ENCODE measurements at places on chromosomes 5 and 9. TPM values are rescaled to one million over a fixed set of nuclear protein-coding genes. Genes with fewer than 3 reads are reported as not detected.

The HMGCS1 gene
- 6.3 TPM for total RNA-seq

The PPP1R26 gene
- total RNA-seq: 17.4 TPM

The PROB1 gene
- 28.6 TPM for total RNA-seq

The PCDHGC5 gene
- 1.4 TPM for total RNA-seq

The LVRN gene
- total RNA-seq: 0.39 TPM

The FGD3 gene
- 3.3 TPM for total RNA-seq

The C5 gene
- 0.82 TPM for total RNA-seq

The ADAMTS12 gene
- 0.43 TPM for total RNA-seq

The ERMP1 gene
- total RNA-seq: 10.8 TPM

DNA sequence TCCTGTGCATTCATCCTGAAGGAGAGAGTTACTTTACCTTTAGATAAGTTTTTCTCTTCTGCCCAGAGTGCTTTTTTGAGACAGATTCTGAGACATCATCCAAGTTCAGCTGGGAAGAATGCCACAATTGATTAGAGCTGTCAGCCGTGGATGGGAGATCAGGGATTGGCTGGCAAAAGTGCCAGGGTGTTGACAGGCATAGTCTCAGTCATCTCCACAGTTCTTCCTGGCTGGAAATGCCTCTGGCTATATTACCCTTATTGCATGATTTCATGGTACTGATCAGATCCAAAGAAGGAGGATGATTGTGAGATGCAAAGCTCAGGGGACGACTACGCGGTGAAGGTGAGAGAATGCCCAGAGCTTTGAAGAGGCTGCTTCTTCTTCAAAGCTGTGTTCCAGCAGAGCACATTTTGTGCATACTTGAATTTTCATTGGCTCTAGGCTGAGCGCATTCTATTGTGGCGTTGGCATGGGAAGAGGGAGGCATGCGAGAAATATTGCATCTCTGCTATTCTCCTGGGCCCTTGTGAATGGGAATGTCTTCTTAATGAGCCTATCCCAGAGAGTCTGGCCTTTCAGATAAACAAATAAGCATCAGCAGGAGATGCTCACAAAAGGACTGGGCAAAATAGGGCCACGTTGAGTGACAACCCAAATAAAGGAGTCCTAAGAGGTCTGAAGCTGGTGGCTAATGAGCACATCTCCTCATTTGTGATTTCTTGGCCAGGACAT is 82.1 kb downstream of the GRIA1 start:
- peaks cover 38% of the 10 kb centered on the region for H3K4me1 ChIP-seq
- no peak for DNase-seq
- H3K27me3 ChIP-seq: no peaks in the 10 kb centered on the region
- no peak overlapping the region for H3K4me3 ChIP-seq
- no peak overlapping the region for H3K27ac ChIP-seq

- no peak overlapping the region for H3K4me3 ChIP-seq
- H3K27me3 ChIP-seq: no peaks in the 10 kb centered on the region
Observed at GRCh38 chr5:125209650-125210049, 463.2 kb upstream of the ZNF608 start.

DNA sequence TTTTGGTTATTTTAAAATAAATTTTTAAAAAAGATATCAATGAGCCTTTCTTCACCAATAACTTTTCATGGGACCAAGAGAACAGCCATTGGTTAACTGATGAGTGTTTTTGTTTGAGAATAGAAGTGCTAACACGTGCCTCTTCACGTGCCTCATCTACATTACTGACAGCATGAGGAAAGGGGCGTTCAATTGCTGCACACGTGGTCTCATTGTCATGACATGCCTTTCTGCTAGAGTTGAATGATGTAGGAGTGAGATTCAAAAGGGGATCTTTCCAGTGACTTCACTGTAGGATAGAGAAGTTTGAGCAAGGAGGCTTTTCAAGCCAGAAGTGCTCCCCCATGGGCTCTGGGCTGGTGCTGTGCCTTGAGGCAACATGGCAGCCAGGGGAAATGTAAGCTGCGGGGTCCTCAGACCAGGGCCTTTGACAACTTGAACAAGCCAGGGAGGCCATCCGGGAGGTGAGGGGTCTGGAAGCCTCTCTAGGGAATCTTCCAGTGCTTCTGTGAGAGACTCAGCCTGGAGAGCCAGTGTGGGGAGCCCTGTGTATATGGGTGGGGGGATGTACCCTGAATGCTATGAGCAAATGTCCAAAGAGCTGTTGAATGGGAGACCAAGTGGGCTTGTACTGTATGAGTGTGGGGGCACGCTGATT is 51.2 kb upstream of the FSTL4 start:
- H3K27ac ChIP-seq: no peak overlapping the region
- H3K36me3 ChIP-seq: no peaks in the 10 kb centered on the region
- H3K4me3 ChIP-seq: no peak overlapping the region
- peak; percentile 30 for DNase-seq
- no peaks in the 10 kb centered on the region for H3K4me1 ChIP-seq

GRCh38 chr9:97695995-97696802 is 941 bp downstream of the XPA start:
- H3K27me3 ChIP-seq: no peaks in the 10 kb centered on the region
- no peak for DNase-seq
- peak overlapping the region; percentile 96 for H3K27ac ChIP-seq
- no peaks in the 10 kb centered on the region for H3K4me1 ChIP-seq
- peak overlapping the region; percentile 77 for H3K4me3 ChIP-seq

DNA sequence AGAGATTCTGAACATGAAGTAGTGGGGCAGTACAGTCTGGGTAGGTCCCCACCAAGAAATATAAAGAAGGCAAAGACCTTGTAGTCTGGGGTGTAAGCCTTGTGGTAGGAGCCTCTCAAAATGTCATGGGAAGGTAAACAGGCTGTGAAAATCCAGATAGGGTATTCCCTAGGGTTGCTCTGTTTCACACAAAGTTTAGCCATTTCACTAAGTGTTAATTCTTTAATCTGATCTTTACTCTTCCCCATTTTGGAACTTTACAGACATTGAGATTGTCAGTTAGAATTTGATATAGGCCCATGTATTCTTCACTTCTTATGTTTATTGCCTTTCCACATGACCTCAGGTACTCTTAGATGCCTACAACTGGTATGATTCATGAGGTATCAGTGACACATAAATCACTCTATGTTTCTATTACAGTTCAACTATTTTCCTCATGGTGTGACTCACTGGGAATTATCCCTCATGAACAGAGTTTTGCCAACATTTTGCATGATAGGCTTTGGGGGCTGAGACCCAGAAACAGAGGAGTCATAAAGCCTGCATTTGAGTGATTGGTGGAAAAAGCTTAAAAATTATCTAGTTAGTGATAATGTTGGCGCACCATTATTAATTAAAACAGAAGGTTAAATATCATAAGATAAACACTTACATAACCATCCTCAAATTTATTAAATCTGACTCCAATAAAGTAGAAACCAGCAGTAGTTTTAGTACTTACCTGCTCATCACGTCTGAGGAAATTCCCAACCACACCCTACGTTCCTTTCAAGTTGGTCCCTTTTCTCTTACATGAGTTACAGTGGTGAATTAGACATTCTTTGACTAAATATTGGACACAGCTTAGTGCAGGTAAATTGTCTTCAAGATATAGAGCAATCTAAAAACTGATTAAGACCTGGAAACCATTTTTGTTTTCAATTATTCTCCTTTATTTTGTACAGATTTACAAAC is 399.8 kb upstream of the MEF2C start:
- no peaks in the 10 kb centered on the region for H3K27me3 ChIP-seq
- DNase-seq: no peak
- H3K27ac ChIP-seq: no peak overlapping the region
- no peaks in the 10 kb centered on the region for H3K4me1 ChIP-seq

DNA sequence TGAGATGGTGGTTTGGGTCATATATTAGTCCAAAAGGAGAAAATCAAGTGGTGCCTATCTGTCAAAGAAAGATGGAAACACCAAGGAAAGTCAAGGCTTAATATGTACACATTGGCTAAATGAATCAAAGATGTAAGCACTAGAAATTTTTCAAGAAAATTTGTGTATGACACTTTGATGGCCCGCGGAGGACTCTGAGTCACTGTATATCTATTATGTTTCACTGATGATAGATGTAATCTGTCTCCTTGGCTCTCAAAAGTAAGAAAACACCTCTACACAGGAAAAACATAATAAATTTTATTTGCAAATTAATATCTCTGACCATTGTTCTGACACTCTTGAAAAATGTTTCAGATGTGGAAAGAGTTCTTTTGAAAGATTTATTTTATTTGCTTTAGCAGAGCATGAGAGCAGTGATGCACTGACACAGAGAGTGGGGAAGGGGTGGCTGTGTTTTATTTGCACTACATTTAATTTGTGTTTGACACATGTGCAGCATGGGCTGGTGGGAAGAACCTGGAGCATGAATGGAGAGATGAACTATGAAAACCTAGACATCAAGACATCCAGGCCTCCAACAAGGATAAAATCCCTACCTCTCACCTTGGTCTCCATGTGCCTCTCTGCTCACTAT is 180.8 kb upstream of the GAS1 start:
- H3K27ac ChIP-seq: no peak overlapping the region
- no peaks in the 10 kb centered on the region for H3K36me3 ChIP-seq
- no peaks in the 10 kb centered on the region for H3K4me1 ChIP-seq
- H3K27me3 ChIP-seq: no peaks in the 10 kb centered on the region

- DNase-seq: no peak
- no peaks in the 10 kb centered on the region for H3K4me1 ChIP-seq
- H3K4me3 ChIP-seq: peak overlapping the region; percentile 19
- no peaks in the 10 kb centered on the region for H3K36me3 ChIP-seq
Observed at GRCh38 chr5:181160152-181160754, 12.9 kb downstream of the OR2V2 start.

DNA sequence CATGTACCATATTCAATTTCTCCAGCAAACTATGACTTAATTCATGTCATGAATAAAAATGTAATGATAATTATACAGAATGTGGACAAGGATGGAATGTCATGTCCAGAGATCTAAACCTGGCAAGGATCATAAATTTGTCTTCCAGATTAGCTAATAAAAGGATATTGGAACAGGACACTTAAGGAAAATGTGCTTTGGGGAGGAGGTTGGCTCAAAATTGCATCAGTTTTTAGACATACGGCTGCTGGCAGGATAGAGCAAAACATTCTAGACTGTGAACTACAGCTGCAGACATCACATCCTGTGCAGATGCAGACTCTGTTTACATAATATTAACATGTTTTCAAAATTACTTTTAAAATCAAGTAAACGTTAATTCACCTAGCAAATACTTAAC is 248.4 kb downstream of the TLR4 start:
- H3K27ac ChIP-seq: no peak overlapping the region
- H3K27me3 ChIP-seq: no peaks in the 10 kb centered on the region

DNA sequence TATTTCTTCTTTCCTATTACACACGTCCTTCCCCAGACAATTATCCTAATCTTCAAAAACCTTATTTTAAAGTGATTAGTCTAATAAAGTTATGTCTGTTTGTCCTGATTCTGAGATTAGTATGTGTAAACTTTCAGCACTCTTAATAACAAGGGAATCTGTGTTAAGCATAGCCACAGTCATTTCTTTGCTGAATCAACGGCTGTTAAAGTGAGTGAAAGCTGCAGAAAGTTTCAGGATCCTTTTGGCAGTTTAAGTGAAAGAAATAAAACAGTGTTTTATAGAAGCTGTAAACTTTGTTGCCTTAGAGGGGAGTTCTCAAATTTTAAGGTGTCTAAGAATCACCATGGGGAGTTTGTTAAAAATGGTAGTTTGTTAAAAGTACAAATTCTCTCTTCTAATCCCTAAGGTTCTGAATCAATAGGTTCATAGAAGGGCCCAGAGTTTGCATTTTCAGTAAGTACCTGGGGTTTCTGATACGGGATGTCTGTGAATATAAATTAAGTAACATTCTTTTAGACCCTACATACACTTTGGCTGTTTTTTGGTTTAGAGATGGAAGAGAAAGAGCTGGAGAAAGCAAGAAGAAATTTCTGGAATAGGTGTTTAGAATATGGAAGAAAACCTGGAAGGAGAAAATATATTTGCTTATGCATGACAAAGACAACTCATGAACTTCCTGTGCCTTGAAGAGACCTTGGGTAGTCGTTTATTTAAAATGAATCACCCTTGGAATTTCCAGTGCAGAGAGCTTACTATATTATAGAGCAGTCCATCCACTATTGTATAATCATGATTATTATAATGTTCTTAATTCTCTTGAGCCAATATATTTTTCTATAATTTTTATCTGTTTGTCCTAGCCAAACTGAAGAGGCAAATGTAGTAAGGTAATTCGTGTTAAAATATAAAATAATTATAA is 45.7 kb downstream of the SCAMP1 start:
- H3K36me3 ChIP-seq: no peaks in the 10 kb centered on the region
- no peaks in the 10 kb centered on the region for H3K27me3 ChIP-seq
- no peaks in the 10 kb centered on the region for H3K4me1 ChIP-seq
- no peak overlapping the region for H3K4me3 ChIP-seq

- H3K4me1 ChIP-seq: no peaks in the 10 kb centered on the region
- no peak overlapping the region for H3K27ac ChIP-seq
- DNase-seq: no peak
- H3K27me3 ChIP-seq: no peaks in the 10 kb centered on the region
Observed at GRCh38 chr5:38622723-38623129, 66.3 kb upstream of the LIFR start.

- H3K36me3 ChIP-seq: no peaks in the 10 kb centered on the region
- H3K4me1 ChIP-seq: no peaks in the 10 kb centered on the region
- H3K4me3 ChIP-seq: no peak overlapping the region
- no peaks in the 10 kb centered on the region for H3K27me3 ChIP-seq
Observed at GRCh38 chr5:124655921-124656511, 90.4 kb downstream of the ZNF608 start.

DNA sequence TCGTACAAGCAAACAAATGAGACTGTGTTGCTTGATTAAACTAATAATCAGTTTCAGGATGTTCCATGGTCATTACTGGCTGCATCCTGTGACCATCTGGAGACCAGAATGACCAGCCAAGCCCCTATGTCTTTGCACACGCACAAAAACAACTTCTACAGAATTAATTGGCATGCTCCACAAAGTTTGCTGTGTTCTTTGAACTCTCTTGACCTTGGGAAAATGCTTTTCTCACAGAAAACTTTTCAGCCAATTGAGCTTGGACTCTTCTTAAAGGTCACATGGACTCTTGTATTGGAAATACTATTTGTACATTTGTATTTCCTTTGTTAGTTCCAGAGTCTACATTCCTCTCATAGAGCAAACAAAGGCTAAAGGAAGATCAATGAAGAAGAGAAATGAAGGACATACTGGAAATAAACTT is 147.8 kb downstream of the ARRDC3 start:
- H3K36me3 ChIP-seq: no peaks in the 10 kb centered on the region
- DNase-seq: no peak
- H3K4me3 ChIP-seq: no peak overlapping the region
- no peaks in the 10 kb centered on the region for H3K4me1 ChIP-seq

GRCh38 chr9:11973011-11973410 is 720.2 kb upstream of the TYRP1 start:
- no peak for DNase-seq
- no peaks in the 10 kb centered on the region for H3K27me3 ChIP-seq
- no peaks in the 10 kb centered on the region for H3K4me1 ChIP-seq

DNA sequence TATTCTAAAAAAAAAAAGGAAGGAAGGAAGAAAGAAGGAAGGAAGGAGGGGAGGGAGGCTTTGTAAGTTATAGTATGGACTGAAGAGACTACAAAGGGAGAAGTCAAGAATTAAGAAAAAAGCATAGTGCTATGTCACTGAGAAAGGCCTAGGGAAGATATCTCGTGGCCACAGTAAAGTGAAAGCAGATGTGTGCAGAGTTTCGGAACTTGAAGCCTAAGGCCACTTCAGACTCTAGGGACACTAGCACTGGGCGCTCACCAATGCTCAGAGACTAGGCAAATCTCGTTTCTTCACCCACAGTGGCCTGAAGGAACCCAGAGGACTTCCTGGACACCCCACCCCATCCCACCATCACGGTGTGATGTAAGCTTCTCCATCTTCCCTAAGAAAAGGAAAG is 181.4 kb upstream of the TRPM3 start:
- no peaks in the 10 kb centered on the region for H3K4me1 ChIP-seq
- no peak overlapping the region for H3K27ac ChIP-seq
- no peaks in the 10 kb centered on the region for H3K27me3 ChIP-seq
- DNase-seq: no peak
- H3K4me3 ChIP-seq: no peak overlapping the region
- H3K36me3 ChIP-seq: no peaks in the 10 kb centered on the region

Measured in right atrium auricular region (tissue), 2 donors.